HAP-1 (cell line): ENCODE measurements at places on chromosomes 7 and 10.

- DNase-seq, result no peak
These were observed 69.2 kb upstream of the EFCAB10 start for GRCh38 chr7:105650382-105650970.

GRCh38 chr10:22589851-22590514 is 124.4 kb downstream of the PIP4K2A start:
- no peak for DNase-seq

GRCh38 chr7:148921189-148921588 is 37.1 kb upstream of the EZH2 start:
- DNase-seq, result no peak

- DNase-seq, result no peak
These were observed 237.0 kb downstream of the WDR37 start for GRCh38 chr10:1293157-1293556.

DNA sequence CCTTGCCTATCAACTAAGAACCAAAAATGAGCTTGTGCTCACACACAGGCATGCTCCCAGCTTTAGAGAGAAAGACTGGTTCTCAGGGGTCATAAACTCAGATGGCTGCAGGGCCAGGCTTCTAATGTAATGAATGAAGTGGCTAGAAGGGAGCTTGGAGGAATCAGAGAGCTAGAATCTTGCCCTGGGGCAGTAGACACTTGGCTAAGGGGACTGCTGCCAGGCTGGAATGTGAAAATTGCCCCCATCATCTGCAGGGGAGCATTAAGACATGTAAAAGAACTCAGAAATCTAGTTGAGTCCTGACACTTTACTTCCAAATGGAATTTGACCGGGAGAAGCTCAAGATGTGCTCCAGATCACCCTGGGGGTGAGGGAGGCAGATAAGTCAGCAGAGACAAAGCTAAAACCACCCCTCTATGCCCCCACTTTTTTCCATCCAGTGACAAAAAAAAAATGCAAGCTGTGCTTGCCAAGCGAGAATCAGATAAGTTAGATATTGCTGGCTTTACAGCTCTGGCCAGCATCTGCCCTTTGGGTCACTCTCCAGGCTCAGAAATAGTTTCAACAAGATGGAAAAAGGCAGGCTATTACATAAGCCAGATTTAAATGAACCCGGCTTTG is 2.3 kb upstream of the SLC16A9 start:
- no peak for DNase-seq
